ENCODE measurements at places on chromosomes 2 and 18. TPM values are rescaled to one million over a fixed set of nuclear protein-coding genes. Genes with fewer than 3 reads are reported as not detected.

DNA sequence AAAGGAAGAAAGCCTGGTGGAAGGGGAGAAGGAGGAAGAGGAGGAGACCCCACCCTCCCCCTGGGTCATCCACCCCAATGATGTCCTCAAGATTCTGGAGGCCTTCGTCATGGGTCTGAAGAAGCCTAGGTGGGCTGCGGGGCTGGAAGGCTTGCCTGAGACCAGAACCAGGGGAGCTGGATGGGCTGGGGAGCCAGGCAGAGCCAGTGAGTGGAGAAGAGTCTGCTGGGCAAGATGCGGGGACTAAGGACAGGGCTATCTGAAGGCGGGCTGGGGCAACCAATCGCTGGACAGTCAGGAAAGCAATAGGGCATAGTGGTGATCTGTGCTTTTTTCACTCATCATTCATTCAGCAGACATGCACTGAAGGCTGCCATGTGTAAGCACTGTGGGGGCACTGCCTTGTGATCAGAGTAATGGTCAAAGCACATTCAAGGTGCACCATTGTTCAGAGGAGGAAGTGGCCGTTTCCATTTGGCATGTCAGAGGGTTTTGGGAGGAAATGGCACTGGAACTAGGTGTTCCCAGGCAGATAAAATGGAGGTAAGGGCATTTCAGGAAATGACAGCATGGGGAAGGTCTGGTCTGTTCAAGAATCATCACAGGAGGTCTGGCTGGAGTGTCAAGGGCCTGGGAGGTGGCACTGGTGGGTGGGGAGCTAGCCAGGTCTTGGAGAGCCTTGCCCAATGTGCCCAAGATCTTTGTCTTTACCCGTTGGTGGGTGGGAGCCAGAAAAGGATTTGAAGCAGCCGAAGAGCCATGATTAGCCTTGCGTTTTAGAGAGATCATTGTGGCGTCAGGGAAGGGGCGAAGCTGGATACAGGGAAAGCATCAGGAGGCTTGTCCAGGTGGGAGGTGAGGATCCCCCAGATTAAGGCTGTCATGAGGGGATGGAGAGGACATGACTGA is 24.2 kb downstream of the OTOF start:
- H3K4me1 ChIP-seq = no peaks in the 10 kb centered on the region
- H3K36me3 ChIP-seq = no peaks in the 10 kb centered on the region
- H3K27ac ChIP-seq = no peak overlapping the region
- no peaks in the 10 kb centered on the region for H3K27me3 ChIP-seq
- H3K4me3 ChIP-seq = no peak overlapping the region
- DNase-seq = no peak

DNA sequence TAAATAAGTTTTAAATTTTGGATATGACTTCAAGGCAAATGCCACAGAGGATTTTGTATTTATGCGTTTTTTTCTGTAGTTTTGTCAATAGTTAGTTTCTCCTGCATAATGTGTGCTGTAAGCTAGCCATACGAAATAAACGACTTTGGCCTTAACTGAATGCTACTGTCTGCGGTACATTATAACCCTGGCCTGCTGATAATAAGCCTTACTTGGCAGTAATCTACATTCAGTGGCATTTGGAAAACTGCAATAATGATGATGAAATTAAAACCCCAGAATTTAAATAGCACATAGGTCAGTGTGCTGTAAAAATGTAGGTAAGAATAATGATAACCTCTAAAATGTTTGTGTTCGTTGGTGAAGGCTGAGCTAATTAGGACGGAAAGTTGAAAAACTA is 88.8 kb downstream of the LRP1B start:
- H3K4me1 ChIP-seq = no peaks in the 10 kb centered on the region
- no peak overlapping the region for H3K4me3 ChIP-seq
- H3K36me3 ChIP-seq = no peaks in the 10 kb centered on the region
- H3K27me3 ChIP-seq = no peaks in the 10 kb centered on the region
- DNase-seq = no peak

The TCF7L1 gene
- 24.1 TPM for total RNA-seq

The TRIM54 gene
- not detected for total RNA-seq

DNA sequence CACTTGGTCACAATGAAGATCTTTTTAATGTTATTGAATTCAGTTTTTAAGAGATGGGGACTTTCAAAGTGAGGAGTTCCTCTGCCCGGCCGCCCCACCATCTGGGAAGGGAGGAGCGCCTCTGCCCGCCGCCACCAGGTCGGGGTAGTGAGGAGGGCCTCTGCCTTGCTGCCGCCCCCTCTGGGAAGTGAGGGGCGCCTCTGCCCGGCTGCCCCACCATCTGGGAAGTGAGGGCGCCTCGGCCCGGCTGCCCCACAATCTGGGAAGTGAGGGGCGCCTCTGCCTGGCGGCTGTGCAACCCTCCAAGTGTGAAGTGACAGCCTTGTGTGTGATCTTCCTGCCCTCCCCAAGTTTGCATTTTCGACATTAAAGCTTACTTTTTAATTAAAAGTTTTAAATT is 899.3 kb downstream of the TRIB2 start:
- H3K4me1 ChIP-seq = no peaks in the 10 kb centered on the region

- no peak for DNase-seq
- H3K4me1 ChIP-seq = peaks cover 3% of the 10 kb centered on the region
- no peak overlapping the region for H3K4me3 ChIP-seq
- no peaks in the 10 kb centered on the region for H3K36me3 ChIP-seq
- no peak overlapping the region for H3K27ac ChIP-seq
Observed at GRCh38 chr2:119674711-119675500, 4.1 kb upstream of the TMEM177 start.

- no peaks in the 10 kb centered on the region for H3K4me1 ChIP-seq
- no peak overlapping the region for H3K4me3 ChIP-seq
- H3K27me3 ChIP-seq = no peaks in the 10 kb centered on the region
- no peaks in the 10 kb centered on the region for H3K36me3 ChIP-seq
Observed at GRCh38 chr2:10264506-10265328, 38.0 kb upstream of the HPCAL1 start.

The RAB17 gene
- total RNA-seq = 4.6 TPM

The IL18R1 gene
- total RNA-seq = 2.0 TPM

The MAP3K20 gene
- total RNA-seq = 114 TPM

- H3K36me3 ChIP-seq = no peaks in the 10 kb centered on the region
- no peak overlapping the region for H3K27ac ChIP-seq
- no peaks in the 10 kb centered on the region for H3K27me3 ChIP-seq
- no peak for DNase-seq
- H3K4me1 ChIP-seq = no peaks in the 10 kb centered on the region
- no peak overlapping the region for H3K4me3 ChIP-seq
Observed at GRCh38 chr2:36659872-36660312, 36.6 kb upstream of the VIT start.

The TAF1B gene
- total RNA-seq = 22.0 TPM

DNA sequence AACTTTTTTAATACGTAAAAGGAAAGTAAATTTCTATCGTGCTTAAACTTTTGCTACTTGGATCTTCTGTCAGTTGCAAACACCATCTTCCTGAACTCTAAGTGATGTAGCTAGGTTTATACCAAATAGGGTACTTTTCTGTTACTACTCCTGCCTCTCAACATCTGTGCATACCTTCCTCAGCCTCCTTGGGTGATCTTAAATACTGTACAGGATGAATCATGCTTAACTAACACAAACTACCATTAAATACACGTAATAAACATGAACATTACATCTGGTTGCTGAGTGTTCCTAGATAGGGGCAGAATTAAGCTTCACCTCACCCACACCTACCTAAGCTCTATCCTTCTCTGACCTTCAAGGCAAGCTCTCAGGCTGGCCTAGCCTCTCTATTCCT is 398.0 kb downstream of the TXNL1 start:
- H3K27ac ChIP-seq = no peak overlapping the region
- no peaks in the 10 kb centered on the region for H3K4me1 ChIP-seq
- H3K4me3 ChIP-seq = no peak overlapping the region
- no peaks in the 10 kb centered on the region for H3K36me3 ChIP-seq
- no peak for DNase-seq

DNA sequence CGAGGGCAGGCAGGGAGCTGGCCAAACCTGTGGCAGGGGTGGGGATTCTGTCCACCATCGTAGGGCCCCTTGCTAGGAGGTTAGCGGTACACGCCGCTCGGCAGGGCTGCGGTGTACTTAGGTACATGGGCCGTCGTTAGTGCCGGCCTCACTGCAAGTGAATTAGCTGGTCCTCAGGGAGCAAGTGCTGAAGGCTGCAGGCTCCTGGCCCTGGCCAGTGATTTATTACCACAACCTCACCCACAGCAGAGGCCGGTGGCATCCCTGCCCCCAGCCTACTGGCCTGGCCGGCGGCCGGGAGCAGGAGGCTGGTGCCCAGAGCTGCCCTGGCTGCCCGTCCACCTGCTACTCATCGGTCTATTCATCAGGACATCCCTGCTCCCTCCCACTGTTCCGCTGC is 19.6 kb upstream of the PTMA start:
- no peak for DNase-seq
- H3K27ac ChIP-seq = no peak overlapping the region
- no peaks in the 10 kb centered on the region for H3K36me3 ChIP-seq
- no peak overlapping the region for H3K4me3 ChIP-seq
- H3K4me1 ChIP-seq = peaks cover 3% of the 10 kb centered on the region

The PTPRN gene
- not detected for total RNA-seq

GRCh38 chr2:12304564-12305171 is 412.1 kb upstream of the TRIB2 start:
- no peak overlapping the region for H3K4me3 ChIP-seq
- H3K36me3 ChIP-seq = no peaks in the 10 kb centered on the region
- no peaks in the 10 kb centered on the region for H3K27me3 ChIP-seq
- H3K4me1 ChIP-seq = no peaks in the 10 kb centered on the region

DNA sequence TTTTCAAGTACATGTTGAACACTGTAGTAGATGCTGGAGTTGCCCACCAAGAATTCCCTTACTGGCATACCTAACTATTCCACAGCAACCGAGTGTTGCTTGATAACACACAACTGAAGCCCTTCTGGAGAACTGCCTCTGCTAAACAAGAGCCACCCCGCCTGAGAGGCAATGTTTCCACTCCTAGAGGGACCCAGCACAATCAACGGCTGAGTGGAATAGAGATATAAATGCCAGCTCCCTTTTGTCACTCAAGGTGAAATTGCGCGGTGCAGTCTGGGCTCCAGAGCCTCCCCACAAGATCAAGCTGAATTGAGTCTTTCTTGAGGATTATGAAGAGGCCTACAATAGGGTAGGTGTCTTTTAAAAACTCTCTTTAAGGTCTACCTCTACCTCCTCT is 49.1 kb upstream of the SCN9A start:
- H3K4me1 ChIP-seq = no peaks in the 10 kb centered on the region
- no peaks in the 10 kb centered on the region for H3K36me3 ChIP-seq
- H3K27ac ChIP-seq = no peak overlapping the region
- DNase-seq = no peak
- no peak overlapping the region for H3K4me3 ChIP-seq
- H3K27me3 ChIP-seq = no peaks in the 10 kb centered on the region

GRCh38 chr18:22683196-22683676 is 249.9 kb upstream of the RBBP8 start:
- DNase-seq = peak; percentile 80
- no peak overlapping the region for H3K4me3 ChIP-seq
- H3K27ac ChIP-seq = no peak overlapping the region
- H3K27me3 ChIP-seq = no peaks in the 10 kb centered on the region
- peaks cover 2% of the 10 kb centered on the region for H3K4me1 ChIP-seq

The SKA1 gene
- 0.71 TPM for total RNA-seq

- H3K36me3 ChIP-seq = no peaks in the 10 kb centered on the region
- no peak overlapping the region for H3K27ac ChIP-seq
- H3K27me3 ChIP-seq = no peaks in the 10 kb centered on the region
- H3K4me3 ChIP-seq = no peak overlapping the region
Observed at GRCh38 chr2:152352616-152353015, 17.6 kb downstream of the FMNL2 start.

DNA sequence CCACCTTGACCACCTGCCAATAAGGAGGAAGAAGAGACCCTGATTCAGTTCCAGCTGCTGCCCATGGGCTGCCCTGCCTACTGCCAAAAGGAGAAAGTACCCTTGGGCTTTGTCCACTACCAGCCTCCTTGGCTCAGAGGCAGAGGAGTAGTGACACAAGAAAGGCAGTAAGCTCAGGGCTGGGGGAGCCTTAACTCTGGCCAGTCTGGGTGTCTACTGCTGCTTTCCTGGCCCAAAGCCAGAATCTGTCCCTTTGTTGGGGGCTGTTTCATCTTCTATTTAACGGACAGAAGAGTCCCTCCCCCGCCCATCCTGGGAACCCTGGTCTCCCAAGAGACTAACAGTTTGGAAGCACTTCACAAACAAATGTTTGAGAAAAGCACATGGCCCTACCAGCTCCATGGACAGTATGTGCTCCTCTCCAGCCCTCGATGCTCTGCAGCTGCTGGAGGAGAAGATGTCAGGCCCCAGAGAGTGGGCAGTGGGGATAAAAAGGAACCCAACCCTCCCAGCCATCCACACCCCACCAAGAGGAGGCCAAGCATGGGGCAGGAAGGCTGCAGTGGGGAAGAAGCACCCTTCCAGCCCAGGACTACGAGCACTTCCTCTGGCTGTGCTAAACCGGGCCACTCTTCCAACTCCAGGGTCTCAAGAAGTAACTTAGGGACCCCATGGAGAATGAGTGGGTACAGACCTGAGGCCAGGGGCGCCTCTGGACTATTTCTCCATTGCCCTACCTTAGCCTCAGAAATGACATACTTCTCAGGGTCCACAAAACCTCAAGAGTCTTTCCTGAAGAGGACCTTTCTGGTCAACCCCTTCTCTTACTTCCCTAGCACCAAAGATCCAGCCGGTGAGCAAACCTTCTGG is 1.2 kb downstream of the ATG9A start:
- H3K4me3 ChIP-seq = peak overlapping the region; percentile 68
- no peak for DNase-seq
- H3K27ac ChIP-seq = peak overlapping the region; percentile 34
- peaks cover 8% of the 10 kb centered on the region for H3K4me1 ChIP-seq
- no peaks in the 10 kb centered on the region for H3K36me3 ChIP-seq

- H3K27ac ChIP-seq = no peak overlapping the region
- H3K4me3 ChIP-seq = no peak overlapping the region
- H3K4me1 ChIP-seq = peaks cover 3% of the 10 kb centered on the region
- no peak for DNase-seq
- no peaks in the 10 kb centered on the region for H3K27me3 ChIP-seq
Observed at GRCh38 chr18:13550418-13551304, 175.7 kb downstream of the FAM210A start.

- DNase-seq = no peak
- H3K27ac ChIP-seq = no peak overlapping the region
- H3K4me3 ChIP-seq = no peak overlapping the region
- H3K4me1 ChIP-seq = no peaks in the 10 kb centered on the region
Observed at GRCh38 chr2:84170979-84171378, 288.1 kb downstream of the SUCLG1 start.

The ANKRD36 gene
- total RNA-seq = 41.5 TPM

DNA sequence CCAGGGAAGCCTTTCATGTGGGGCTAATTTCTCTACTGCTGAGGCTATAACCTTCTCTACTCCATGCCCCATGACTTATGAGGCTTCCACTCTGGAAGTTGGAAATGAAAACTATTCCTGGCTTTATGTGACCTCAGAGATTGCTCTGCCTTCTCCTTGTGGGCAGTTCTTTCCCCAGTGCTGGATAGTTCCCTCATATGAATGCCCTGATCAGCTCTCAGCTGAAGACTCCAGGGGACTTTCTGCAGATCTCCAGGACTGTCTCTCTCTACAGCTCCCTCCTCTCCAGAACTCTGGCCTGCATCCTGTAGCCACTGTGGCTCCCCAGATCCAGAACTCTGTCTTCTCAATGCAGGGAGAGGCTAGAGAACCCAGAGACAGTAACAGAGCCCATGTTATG is 235.1 kb downstream of the SEPTIN10 start:
- no peaks in the 10 kb centered on the region for H3K27me3 ChIP-seq
- H3K4me1 ChIP-seq = peaks cover 6% of the 10 kb centered on the region
- no peak overlapping the region for H3K27ac ChIP-seq

The ZAP70 gene
- 0.45 TPM for total RNA-seq
